ENCODE measurements at places on chromosomes 2 and 18.

- no peak for DNase-seq
Observed at GRCh38 chr18:62844850-62845643, 129.7 kb downstream of the PHLPP1 start.

DNA sequence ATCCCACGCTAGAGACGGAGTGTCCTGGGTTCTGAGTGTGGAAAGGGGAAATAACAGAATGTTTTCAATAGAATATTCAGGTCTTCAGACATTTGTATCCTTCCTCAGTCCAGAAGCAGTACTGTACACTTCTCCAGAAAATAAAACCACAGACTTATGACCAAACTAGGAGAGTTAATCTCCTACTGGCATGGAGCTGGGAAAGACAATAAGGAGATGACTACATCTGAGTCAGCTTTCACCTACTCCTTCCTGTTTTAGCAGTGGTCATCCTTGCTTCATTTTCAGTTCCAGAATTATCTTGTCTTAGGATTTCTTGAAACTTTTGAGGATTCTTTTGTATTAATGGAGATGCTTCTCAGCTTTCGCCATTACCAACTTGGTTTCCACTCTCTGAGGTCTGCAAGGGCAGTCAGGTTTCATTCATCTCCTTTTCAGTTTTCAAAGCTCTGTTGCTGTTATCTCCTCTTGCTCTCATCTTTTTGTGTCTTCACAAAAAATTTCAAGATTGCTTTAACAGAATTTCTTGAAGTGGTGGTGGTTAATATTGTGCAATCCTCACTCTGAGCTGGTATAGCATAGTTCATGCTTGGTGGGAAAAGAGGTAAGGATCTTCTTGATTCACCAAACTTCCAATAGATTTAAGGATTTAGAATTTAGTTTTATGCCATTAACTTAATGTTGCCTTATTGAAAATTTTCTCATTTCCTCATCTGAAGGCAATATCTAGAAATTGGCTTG is 23.7 kb upstream of the NR4A2 start:
- no peak for DNase-seq

DNA sequence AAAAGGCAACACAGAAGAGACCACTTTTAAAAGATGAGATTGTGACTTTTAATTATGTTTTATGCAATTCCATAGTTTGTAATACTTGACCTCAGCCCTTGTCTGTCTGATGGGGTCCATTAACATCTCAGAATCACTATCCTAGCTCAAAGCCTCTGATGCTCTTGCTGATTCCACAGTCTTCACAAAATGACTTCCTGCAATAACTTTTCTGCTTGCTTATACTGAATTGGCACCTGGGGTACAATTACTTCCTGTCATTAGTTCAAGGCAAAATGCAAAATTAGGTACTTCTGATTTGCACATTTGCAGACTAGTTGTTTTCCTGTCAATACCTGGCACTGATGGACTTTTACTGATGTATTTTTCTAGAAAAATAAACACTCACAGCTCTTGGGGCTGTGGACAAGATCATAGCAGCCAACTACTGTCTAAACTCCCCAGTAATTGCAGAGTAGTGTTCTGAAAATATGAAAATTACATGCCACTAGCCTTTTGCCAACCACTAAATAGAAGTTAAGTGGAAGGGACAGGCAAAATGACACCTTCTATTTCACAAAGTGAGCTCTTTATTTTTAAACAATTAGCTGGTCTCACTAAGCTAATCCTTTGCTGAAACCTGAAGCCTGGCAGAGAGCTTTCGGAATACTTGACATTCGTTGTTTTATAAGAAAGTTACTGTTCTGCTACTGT is 129.1 kb downstream of the PIEZO2 start:
- DNase-seq = no peak

GRCh38 chr2:196431957-196432356 is 207.6 kb upstream of the CCDC150 start:
- peak; percentile 25 for DNase-seq

DNA sequence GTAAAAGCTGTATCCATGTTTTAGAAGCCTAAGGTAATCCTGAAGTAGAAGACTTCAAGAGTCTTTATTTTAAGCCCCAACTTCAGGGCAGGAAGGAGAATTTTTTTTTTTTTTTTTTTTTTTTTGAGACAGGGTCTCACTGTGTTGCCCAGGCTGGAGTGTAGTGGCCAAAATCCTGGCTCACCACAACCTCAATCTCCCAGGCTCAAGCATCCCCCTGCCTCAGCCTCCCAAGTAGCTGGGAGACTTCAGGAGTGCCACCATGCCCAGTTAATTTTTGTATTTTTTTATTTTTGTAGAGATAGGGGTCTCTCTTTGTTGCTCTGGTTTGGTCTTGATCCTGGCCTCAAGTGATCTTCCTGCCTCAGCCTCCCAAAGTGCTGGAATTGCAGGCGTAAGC is 3.3 kb upstream of the RNF152 start:
- DNase-seq = no peak

DNA sequence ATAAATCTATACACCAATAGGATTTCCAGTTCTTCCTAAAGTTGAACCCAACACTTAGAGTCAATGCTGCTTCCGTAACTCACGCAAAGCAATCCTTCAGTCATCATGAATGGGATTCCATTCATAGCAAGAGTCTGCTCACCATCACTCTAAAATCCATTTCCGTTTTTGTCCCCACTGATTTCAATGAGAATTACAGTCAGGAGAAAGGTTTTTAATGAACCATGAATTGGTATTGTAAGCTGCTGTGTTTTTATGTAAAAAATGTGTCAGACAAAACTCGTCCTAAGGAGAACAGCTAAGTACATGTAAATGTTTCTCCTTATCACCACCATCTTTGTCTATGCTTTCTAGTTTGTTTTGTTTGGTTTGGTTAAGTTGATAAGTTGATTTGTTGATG is 391.5 kb downstream of the IRS1 start:
- no peak for DNase-seq

DNA sequence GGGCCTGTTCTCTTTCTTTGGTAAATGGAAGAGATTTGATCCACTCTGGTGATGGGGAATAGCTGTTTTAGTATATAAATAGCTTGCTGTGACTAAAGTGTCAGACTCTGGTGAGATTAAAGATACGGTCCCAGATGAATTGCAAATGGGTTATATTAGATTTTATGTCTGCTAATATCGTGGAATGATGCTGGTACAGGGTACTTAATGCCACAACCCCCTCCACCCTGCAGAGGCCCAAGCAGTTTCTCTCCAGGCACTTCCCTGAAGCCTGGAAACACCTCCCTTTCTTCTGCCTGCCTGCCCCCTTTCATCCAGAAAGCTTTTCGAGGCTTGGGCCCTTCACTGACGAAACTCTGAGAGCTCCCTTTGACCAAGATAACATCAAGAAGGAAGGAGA is 21.4 kb upstream of the RFX8 start:
- no peak for DNase-seq

GRCh38 chr2:149972066-149972465 is 384.5 kb upstream of the MMADHC start:
- no peak for DNase-seq

DNA sequence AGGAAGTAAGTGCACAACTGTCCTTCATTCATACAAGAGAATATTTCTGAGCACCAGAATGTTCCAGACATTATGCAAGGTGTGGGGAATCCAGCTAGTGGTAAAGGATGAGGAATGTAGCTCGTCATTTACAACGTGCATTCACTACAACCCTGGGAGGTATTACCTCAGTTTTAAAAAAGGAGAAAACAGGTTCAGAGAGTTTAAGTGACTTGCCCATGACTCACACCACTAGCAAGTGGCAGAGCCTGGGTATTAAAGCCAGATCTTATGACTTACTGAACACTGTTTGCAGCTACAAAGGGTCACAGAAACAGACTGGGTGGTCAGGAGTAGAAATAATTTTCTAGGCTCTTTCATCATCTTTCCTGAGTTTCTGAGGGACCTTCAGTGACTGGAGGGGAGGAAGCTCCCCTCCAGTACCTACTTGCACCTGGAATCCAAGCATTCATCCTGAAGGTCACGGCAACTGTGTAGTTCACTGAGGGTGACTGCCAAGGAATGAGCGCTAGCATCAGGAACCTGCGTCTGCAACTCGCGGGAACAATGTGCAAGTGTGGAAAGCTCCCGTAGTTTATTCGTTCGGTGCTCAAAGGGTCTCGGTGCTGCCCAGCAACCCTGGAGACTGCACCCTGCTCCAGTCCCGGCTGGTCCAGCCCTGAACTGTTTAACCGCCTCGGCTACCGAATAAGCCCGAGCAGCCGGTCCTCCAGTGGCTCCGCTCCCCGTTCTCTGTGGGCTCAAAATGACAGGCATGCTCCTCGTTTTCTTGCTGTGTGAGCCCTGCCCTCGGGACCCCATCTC is 647 bp downstream of the CCDC121 start:
- DNase-seq = no peak

- no peak for DNase-seq
Observed at GRCh38 chr2:240663546-240664190, 19.0 kb downstream of the AQP12B start.

DNA sequence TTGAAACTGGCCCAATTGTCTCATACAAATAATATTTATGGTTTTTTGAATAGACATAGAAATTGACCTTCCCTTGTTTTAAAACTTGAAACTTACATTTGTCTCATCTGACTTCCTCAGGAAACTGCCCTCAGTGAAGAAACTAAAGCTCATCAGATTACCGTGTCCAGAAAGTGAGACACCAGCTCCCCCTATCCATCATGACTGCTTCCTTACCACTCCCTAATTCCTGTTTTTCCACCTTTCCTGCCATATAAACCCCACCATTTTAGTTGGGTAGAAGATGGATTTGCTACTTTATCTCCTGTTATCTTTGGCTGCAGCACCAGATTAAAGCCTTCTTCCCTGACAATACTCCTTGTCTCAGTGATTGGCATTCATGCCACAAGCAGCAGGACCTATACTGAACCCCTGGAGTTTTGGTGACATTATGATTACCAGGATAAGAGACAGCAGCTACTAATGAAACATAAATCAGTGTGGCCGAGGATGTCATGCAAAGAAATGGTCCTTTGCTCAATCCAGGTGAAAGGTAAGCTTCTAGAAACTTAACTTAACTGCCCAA is 1627.6 kb upstream of the ZEB2 start:
- no peak for DNase-seq

DNA sequence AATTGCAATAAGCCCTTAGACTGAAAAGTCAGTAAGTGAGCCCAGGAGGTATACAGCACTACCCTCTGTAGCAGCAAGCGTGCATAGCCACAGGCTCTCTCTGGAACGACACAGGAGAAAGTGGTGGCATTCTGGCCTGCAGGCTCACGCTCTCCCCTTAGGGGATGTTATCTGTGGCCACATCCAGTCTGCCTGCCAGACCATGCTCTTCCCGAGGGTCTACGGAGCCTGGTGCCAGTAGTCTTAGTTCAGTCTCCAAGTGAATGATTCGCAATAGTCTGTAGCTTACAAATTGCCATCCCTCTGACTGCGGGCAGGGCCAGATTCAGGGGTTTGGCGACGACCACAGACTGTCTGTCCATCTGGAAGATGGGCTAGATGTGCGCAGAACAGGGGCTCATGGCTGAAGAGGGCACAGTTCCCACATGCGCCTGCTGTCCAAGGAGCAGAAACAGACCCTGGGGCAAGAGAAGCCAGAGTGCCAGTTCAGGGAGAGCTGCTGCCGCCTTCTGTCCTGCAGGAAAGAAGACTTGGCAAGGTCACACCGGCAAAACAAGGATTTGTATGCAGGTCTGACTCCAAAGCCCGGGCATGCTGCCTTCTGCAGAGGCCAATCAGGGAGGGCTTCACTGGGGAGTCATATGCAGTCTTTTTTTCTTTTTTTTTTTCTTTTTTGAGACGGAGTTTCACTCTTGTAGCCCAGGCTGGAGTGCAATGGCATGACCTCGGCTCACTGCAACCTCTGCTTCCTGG is 3.5 kb upstream of the KLF11 start:
- no peak for DNase-seq

GRCh38 chr2:235864733-235865515 is 303.3 kb downstream of the GBX2 start:
- no peak for DNase-seq

- DNase-seq = no peak
Observed at GRCh38 chr2:165655661-165656060, 138.4 kb downstream of the GALNT3 start.

DNA sequence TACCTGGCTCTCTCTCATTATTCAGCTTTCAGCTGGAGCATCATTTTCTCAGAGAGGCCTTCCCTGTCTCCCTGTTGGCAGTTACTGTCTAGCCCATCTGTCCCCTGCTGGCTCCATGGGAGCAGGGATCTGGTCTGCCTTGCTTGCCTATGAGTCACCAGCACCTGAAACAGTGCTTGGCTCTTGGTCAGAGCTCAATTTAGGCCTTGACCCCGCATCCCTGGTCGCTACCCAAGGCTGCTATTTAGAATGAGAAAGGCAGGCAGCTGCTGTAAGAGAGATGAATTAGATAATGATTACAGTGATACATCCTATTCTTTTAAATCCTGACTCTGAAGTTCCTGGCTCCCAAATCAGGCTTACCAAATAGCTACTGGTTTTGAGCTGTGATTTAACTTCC is 32.9 kb downstream of the KCNE4 start:
- no peak for DNase-seq

- no peak for DNase-seq
Observed at GRCh38 chr2:11540996-11541692, 7.3 kb downstream of the GREB1 start.

- no peak for DNase-seq
Observed at GRCh38 chr2:195572895-195573683, 83.9 kb upstream of the SLC39A10 start.

DNA sequence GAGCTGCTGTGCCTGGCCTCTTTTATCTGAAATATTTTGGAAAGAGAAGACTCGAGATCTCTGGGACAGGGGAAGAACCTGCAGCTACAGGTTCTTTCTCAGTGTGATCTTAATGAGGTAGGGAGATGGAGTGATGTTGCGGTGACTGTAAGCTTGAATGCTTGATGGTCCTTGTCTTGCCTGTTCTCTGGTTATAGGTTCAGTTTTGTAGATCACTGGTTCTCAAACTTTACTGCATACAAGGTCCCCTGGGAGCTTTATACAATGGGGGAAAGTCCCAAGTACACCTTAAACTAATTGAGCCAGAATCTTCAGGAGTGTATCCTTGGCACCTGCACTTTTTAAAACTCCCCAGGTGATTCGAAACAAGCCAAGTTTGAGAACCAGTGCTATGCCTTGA is 136.7 kb upstream of the CXCR4 start:
- no peak for DNase-seq

GRCh38 chr18:69617888-69618287 is 217.2 kb downstream of the DOK6 start:
- no peak for DNase-seq

GRCh38 chr18:58172031-58172430 is 128.0 kb downstream of the NEDD4L start:
- no peak for DNase-seq

- no peak for DNase-seq
Observed at GRCh38 chr2:10529611-10530010, 81.5 kb upstream of the ODC1 start.

GRCh38 chr2:147482916-147483669 is 361.7 kb upstream of the ACVR2A start:
- no peak for DNase-seq

GRCh38 chr2:154455866-154456265 is 242.6 kb upstream of the KCNJ3 start:
- DNase-seq = no peak

GRCh38 chr2:168448980-168449379 is 7.1 kb upstream of the CERS6 start:
- DNase-seq = no peak

Data from DND-41 (cell line).